Subcutaneous adipose tissue (tissue), 4 donors: ENCODE measurements at places on chromosomes 16 and 17. TPM values are rescaled to one million over a fixed set of nuclear protein-coding genes. Genes with fewer than 3 reads are reported as not detected.

The TLCD1 gene
- 2.5 TPM for total RNA-seq

The VPS4A gene
- 22.4 TPM for total RNA-seq

The CCL14 gene
- 48.4 TPM for total RNA-seq

The NPIPA8 gene
- total RNA-seq = 18.9 TPM

The TBX2 gene
- total RNA-seq = 16.2 TPM

The GDPD1 gene
- total RNA-seq = 3.7 TPM

The SECTM1 gene
- 12.3 TPM for total RNA-seq

The ABI3 gene
- total RNA-seq = 0.82 TPM

The KAT2A gene
- total RNA-seq = 28.7 TPM

The WDR90 gene
- total RNA-seq = 30.1 TPM

The ZG16 gene
- 0.75 TPM for total RNA-seq

The LDHD gene
- 12.6 TPM for total RNA-seq

The TP53TG3 gene
- total RNA-seq = not detected

The TNS4 gene
- total RNA-seq = not detected

The MLKL gene
- 19.0 TPM for total RNA-seq

The CDH11 gene
- total RNA-seq = 31.8 TPM

The BRIP1 gene
- total RNA-seq = 0.33 TPM

The PPY gene
- total RNA-seq = not detected

The SEZ6L2 gene
- 5.6 TPM for total RNA-seq

The XAF1 gene
- total RNA-seq = 35.5 TPM

The ABCA3 gene
- total RNA-seq = 10.9 TPM

The GPR139 gene
- total RNA-seq = not detected
